ENCODE measurements at places on chromosomes 16 and 17.

DNA sequence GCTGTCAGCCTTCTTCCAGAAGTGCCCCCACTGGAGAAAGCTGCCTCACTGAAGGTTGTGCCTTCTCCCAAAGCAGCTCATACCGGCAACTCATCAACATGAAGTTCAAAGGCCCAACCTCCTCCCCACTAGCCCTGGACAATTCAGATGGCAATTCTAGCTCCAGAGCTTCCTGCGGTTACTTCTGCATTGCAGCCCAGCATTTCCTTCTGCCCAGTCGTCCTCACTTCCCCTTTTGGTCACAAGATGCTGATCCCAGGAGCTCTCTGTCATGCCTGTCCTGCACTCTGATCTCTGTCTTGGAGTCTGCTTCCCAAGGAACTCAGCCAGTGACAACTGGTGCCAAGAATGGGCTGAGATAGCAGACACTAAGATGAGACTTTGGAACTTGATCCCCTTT is 178.2 kb upstream of the SOX9 start:
- no peak overlapping the region for H3K4me3 ChIP-seq
- H3K36me3 ChIP-seq: no peaks in the 10 kb centered on the region
- H3K27ac ChIP-seq: no peak overlapping the region
- H3K27me3 ChIP-seq: no peaks in the 10 kb centered on the region

- H3K4me1 ChIP-seq: peaks cover 100% of the 10 kb centered on the region
- peak overlapping the region; percentile 19 for H3K4me3 ChIP-seq
- peaks cover 3% of the 10 kb centered on the region for H3K36me3 ChIP-seq
- H3K27me3 ChIP-seq: no peaks in the 10 kb centered on the region
- peak overlapping the region; percentile 94 for H3K27ac ChIP-seq
- DNase-seq: peak; percentile 66
Observed at GRCh38 chr17:73291260-73291801, 20.5 kb downstream of the CDC42EP4 start.

DNA sequence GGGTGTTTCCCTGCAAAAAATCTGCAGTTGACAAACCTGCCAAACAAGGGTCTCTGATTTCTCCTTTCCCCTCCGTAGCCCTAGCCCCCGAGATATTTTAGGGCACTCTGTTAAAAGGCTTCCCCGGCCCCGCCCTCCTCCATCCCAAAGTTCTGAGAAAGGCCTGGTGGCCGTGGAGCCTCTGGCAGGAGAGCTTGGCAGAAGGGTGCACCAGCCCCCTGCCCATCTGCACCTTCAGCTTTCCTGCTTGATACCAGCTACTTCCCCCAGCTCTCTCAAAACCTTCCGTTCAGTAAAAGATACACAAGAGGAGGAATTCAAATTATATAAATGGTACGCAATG is 711 bp upstream of the CANT1 start:
- DNase-seq: no peak
- H3K27ac ChIP-seq: peak overlapping the region; percentile 95
- H3K4me3 ChIP-seq: peak overlapping the region; percentile 85
- H3K36me3 ChIP-seq: no peaks in the 10 kb centered on the region
- H3K27me3 ChIP-seq: no peaks in the 10 kb centered on the region

- peaks cover 46% of the 10 kb centered on the region for H3K27me3 ChIP-seq
- no peak overlapping the region for H3K27ac ChIP-seq
- DNase-seq: no peak
- peaks cover 17% of the 10 kb centered on the region for H3K4me1 ChIP-seq
- no peaks in the 10 kb centered on the region for H3K36me3 ChIP-seq
Observed at GRCh38 chr17:8015236-8015956, 13.0 kb downstream of the GUCY2D start.

DNA sequence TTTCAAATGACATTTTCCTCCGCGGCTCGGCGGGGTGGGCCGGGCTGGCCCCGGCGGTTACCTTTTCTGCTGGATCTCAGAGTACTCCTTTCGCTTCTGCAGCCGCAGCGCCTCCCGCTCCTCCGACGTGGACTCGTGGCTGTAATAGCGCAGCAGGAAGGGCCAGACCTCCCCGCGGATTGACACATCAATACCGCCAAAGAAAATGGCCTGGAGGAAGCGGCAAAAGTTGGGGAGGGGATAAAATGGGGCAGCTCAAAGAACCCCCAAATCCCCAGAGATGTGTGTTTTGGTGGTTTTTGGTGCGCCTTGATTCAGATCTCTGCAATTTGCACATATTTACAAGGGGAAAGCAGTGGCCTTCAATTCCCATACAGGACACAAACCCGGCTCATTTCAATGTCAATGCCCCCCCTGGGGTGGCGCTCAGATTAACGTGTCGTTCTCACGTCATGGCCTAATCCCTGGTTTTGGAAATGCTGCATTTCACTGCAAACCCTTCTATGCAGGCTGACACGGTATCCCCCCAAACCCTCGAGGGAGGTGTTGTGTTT is 85.9 kb downstream of the TBC1D16 start:
- no peaks in the 10 kb centered on the region for H3K27me3 ChIP-seq
- no peak overlapping the region for H3K4me3 ChIP-seq
- H3K27ac ChIP-seq: no peak overlapping the region
- peaks cover 23% of the 10 kb centered on the region for H3K4me1 ChIP-seq
- peak; percentile 6 for DNase-seq

DNA sequence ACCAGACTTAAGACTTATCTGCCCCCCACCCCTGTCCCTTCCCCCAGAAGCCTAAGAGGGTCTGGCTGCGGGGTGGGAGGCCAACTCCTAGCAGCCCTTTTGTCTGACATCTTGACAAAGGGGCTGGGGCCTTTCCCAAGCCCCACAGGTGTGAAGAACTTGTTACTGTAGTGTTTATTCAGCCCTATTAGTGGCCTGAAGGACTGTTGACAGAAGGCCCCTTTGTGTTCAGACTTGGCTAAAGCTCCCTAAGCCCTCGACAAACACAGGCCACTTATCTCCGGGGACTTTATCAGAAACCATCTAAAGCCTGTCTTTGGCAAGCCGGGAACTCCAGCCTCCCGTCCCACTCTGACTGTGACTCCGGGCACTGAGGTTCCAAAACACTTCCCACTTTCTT is 129.8 kb downstream of the NTN1 start:
- no peaks in the 10 kb centered on the region for H3K36me3 ChIP-seq
- H3K27ac ChIP-seq: no peak overlapping the region
- H3K4me1 ChIP-seq: no peaks in the 10 kb centered on the region
- no peak for DNase-seq
- peaks cover 7% of the 10 kb centered on the region for H3K27me3 ChIP-seq
- H3K4me3 ChIP-seq: no peak overlapping the region

DNA sequence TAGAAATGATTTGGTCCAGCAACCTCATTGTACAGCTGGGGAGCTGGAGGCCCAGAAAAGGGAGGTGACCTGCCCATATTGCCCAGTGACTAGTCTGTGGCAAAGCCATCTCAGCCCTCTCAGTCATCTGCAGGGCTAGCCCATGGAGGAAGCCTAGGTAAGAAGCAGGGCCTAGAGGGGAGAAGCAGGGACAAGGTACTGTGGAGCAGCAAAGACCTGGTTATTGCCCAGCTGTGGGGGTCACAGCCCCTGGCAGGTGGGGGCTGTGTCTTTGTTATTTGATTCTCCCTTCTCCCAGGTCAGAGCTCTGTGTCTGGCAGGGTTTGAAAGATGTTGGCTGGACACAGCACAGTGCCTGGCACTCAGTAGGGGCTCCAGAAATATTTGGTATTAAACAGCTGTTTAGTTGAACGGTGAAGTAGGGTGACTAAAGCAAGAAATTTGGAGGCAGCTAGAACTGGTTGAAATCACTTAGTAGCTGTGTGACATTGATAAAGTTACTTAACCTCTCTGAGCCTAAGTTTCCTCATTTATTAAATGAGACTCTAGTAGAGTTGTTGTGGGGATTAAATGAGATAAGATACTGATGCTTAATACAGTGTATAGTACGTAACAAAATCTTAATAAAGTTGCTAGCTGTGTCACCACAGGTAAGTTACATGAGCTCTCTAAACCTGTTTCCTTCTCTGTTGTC is 17.3 kb downstream of the CCR7 start:
- no peak overlapping the region for H3K4me3 ChIP-seq
- peaks cover 58% of the 10 kb centered on the region for H3K4me1 ChIP-seq
- H3K27ac ChIP-seq: peak overlapping the region; percentile 92

DNA sequence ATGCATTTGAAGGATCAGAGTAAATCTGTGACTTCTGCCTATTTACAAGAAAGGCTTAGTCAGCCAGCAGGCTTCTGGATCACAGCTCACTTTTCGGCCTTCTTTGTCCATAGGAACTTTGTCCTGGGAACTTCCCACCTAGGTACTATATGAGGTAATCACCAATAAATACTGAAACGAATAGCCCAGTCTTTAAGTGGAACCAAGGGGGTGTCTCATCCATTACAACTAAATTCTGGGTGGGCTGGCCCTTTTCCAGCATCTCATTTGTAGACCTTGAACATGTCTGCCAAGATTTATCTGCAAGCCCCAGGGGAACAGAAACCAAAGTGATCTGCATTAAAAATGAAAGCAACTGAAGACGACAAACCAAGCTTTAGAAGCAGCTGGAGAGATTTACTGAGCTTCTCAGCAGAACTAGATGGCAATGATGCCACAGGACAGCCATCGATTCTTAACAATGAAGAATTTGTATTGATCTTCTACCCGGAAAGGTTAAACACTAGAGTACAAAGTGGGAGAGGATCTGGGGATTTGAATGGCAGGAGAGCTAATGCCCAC is 55.5 kb downstream of the SNX11 start:
- DNase-seq: no peak
- no peaks in the 10 kb centered on the region for H3K36me3 ChIP-seq
- no peak overlapping the region for H3K4me3 ChIP-seq

DNA sequence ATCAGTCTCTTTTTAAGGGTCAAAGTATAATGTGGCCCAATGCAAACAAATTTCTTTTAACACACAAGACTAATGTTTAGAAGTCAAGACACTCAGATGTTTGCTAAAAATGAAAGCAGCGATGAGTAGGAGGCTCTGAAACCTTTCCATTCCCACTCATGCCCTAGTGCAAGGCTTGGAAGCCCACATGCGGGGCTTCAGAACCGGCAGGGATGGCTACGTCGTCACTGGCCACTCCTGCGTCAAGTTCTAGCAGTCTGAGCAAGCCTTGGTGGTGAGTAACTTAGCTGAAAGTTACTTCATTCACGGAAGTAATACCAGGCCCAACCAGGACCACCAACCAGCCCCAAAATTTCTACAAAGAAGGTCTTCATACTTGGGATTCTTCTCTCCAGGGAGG is 14.8 kb upstream of the TMED6 start:
- H3K27me3 ChIP-seq: no peaks in the 10 kb centered on the region
- peaks cover 76% of the 10 kb centered on the region for H3K36me3 ChIP-seq
- no peak overlapping the region for H3K4me3 ChIP-seq
- no peak for DNase-seq
- H3K27ac ChIP-seq: no peak overlapping the region

GRCh38 chr16:2938206-2938605 is 25.9 kb upstream of the KREMEN2 start:
- no peaks in the 10 kb centered on the region for H3K4me1 ChIP-seq
- H3K36me3 ChIP-seq: peaks cover 100% of the 10 kb centered on the region
- H3K27ac ChIP-seq: no peak overlapping the region
- H3K27me3 ChIP-seq: no peaks in the 10 kb centered on the region
- DNase-seq: no peak

GRCh38 chr16:20768818-20769217 is 5.0 kb downstream of the ACSM3 start:
- no peak for DNase-seq
- peaks cover 2% of the 10 kb centered on the region for H3K4me1 ChIP-seq
- H3K36me3 ChIP-seq: no peaks in the 10 kb centered on the region
- H3K4me3 ChIP-seq: no peak overlapping the region
- no peaks in the 10 kb centered on the region for H3K27me3 ChIP-seq
- H3K27ac ChIP-seq: no peak overlapping the region

GRCh38 chr16:35732046-35732810 is 2272.8 kb downstream of the TP53TG3F start:
- no peak for DNase-seq
- H3K4me1 ChIP-seq: peaks cover 8% of the 10 kb centered on the region
- no peak overlapping the region for H3K4me3 ChIP-seq
- no peak overlapping the region for H3K27ac ChIP-seq
- H3K36me3 ChIP-seq: no peaks in the 10 kb centered on the region

DNA sequence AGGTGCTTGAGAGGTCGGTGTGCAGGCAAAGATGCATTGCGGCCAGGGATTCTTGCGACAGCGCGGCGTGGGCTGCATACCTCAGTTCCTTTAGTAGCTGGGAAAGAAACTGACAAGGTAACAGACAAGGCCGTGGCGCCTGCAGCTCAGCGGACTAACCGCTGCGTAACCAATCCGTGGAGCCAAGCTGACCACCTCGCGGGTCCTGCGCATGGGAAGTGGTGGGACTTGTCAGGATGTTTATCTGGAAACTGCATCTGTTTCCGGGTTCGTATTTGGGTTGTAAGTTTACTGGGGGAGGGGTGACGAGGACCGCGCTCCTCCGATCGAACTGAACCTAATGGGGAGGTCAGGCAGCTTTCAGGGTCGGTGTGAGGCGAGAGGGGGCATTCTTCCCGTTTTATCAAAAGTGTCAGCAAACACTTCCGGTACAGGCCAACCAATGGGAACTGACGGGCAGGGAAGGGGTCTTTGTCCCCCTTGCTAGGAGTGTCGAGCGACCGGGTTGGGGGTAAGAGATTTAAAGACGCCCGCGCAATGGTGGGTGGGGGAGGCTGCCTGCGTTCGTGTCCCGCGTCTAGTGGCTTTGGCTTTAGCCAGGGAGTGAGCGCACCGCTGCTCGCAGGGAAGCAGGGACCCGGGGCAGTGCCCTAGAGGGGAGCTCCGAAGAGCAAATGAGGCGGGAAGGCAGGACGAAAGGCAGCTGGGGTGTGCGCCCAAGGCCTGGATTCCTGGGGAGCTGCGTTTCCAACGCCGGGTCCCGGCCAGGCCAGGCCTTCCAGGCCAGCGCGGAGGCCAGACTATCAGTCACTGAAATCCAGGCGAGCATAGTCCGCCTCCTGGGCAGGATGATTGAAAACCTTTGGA is 7.0 kb downstream of the IRX6 start:
- H3K4me1 ChIP-seq: peaks cover 20% of the 10 kb centered on the region
- peaks cover 90% of the 10 kb centered on the region for H3K27me3 ChIP-seq
- no peak for DNase-seq
- peak overlapping the region; percentile 55 for H3K4me3 ChIP-seq
- H3K27ac ChIP-seq: no peak overlapping the region

DNA sequence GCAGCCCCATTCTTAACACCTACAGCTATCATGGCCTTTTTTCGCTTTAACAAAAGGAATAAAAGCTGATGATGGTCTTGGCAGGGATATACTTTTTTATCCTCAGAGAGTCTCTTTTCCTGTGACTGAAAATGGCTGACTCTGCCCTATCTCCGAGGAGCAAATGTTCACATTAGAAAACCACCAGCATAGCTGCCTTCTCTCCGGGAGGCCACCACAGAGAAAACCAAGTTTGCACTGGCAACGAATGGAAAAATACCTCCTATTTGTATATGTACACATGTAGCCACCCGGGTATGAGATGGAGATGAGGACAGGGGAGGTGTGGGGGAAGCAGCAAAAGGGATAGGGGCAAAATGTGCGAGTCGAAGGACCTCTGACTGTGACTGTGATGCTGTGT is 88.2 kb downstream of the STX8 start:
- H3K4me1 ChIP-seq: no peaks in the 10 kb centered on the region
- H3K27ac ChIP-seq: no peak overlapping the region
- DNase-seq: no peak
- H3K4me3 ChIP-seq: no peak overlapping the region
- no peaks in the 10 kb centered on the region for H3K27me3 ChIP-seq

DNA sequence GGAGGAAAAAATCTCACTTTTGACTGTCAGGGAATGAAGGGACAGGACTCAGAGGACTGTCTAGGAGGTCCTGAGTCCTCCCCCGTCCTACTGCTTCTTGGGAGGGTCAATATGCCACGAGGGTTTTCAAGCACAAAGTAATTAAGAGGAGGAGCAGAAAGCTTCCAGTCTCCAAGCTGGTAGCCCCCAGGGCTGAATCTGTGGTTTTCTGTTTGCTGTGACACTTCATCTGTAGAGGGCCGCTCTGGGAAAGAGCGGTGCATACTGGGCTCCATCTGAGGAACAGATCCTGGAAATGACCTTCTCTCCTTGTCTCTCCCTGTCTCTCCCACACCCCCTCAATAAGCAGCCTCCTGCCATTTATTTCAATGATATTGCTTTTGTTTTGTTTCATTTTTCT is 180.1 kb upstream of the SDK2 start:
- peaks cover 47% of the 10 kb centered on the region for H3K27me3 ChIP-seq
- H3K27ac ChIP-seq: no peak overlapping the region
- no peak overlapping the region for H3K4me3 ChIP-seq
